A549 treated with ZK216348 at 1 μM for 4 hours (cell line): ENCODE measurements at places on chromosomes 3 and 15. TPM values are rescaled to one million over a fixed set of nuclear protein-coding genes. Genes with fewer than 3 reads are reported as not detected.

The DIS3L gene
- total RNA-seq = 30.3 to 36.4 TPM (median 34.4 TPM) in 5 replicates

The LSAMP gene
- total RNA-seq = 0.04 to 0.49 TPM (median 0.08 TPM) in 5 replicates

The ONECUT1 gene
- total RNA-seq = 0.11 to 0.51 TPM (median 0.26 TPM) in 4 of 5 replicates, not detected in the other

The CKMT1B gene
- total RNA-seq = 2.2 to 4.7 TPM (median 3.7 TPM) in 5 replicates

The CCR1 gene
- not detected in 5 replicates for total RNA-seq

The RPP25 gene
- total RNA-seq = 20.2 to 29.5 TPM (median 28.6 TPM) in 5 replicates

The PTPN23 gene
- 20.9 to 29.6 TPM (median 23.5 TPM) in 5 replicates for total RNA-seq

The ACTRT3 gene
- total RNA-seq = 2.9 to 3.6 TPM (median 3.4 TPM) in 5 replicates

The VPS8 gene
- 7.3 to 10.7 TPM (median 8.6 TPM) in 5 replicates for total RNA-seq

The TMEM45A gene
- 2.0 to 4.0 TPM (median 2.7 TPM) in 5 replicates for total RNA-seq

The FAM81A gene
- 10.6 to 14.8 TPM (median 12.0 TPM) in 5 replicates for total RNA-seq

The SLCO3A1 gene
- total RNA-seq = 14.5 to 30.6 TPM (median 26.9 TPM) in 5 replicates

The MYRIP gene
- not detected in 5 replicates for total RNA-seq

The ADCY5 gene
- total RNA-seq = 0.23 to 0.45 TPM (median 0.32 TPM) in 5 replicates

The ACTC1 gene
- 0.17 to 0.35 TPM (median 0.27 TPM) in 5 replicates for total RNA-seq

The KY gene
- 0.07 to 0.25 TPM (median 0.20 TPM) in 3 of 5 replicates, not detected in the others for total RNA-seq

The GXYLT2 gene
- total RNA-seq = 1.1 to 3.5 TPM (median 1.4 TPM) in 5 replicates

The SLC9C1 gene
- not detected in 5 replicates for total RNA-seq

The FSIP1 gene
- total RNA-seq = 0.33 to 1.0 TPM (median 0.62 TPM) in 5 replicates

The SCN11A gene
- total RNA-seq = 0.02 TPM in 2 of 5 replicates, not detected in the others

The ZNF620 gene
- 1.4 to 2.2 TPM (median 1.6 TPM) in 5 replicates for total RNA-seq

The POLR2H gene
- total RNA-seq = 69.5 to 82.7 TPM (median 77.4 TPM) in 5 replicates

The CELF6 gene
- 0.07 to 0.25 TPM (median 0.15 TPM) in 5 replicates for total RNA-seq

The SLC6A1 gene
- total RNA-seq = not detected in 5 replicates

The MAP1A gene
- 0.62 to 0.81 TPM (median 0.78 TPM) in 5 replicates for total RNA-seq

The OR4F15 gene
- total RNA-seq = not detected in 5 replicates

The ZMAT3 gene
- 3.3 to 10.0 TPM (median 5.9 TPM) in 5 replicates for total RNA-seq

The SLC28A2 gene
- not detected in 5 replicates for total RNA-seq

The FBXL22 gene
- total RNA-seq = 0.17 to 0.44 TPM (median 0.22 TPM) in 5 replicates

The ZDHHC23 gene
- 3.1 to 4.0 TPM (median 3.8 TPM) in 5 replicates for total RNA-seq

The SKOR1 gene
- 0.05 to 0.08 TPM (median 0.06 TPM) in 4 of 5 replicates, not detected in the other for total RNA-seq

The PIERCE2 gene
- 1.9 to 5.6 TPM (median 3.7 TPM) in 5 replicates for total RNA-seq

The COX5A gene
- 535 to 602 TPM (median 542 TPM) in 5 replicates for total RNA-seq

The TMEM212 gene
- total RNA-seq = not detected in 5 replicates
